B cell (primary cell): ENCODE measurements at places on chromosomes 5 and 9. TPM values are rescaled to one million over a fixed set of nuclear protein-coding genes. Genes with fewer than 3 reads are reported as not detected.
A peak's percentile ranks its signal among the peaks of the same experiment; 100 is the strongest.

Gene PHF2
- total RNA-seq = 28.8 and 29.6 TPM in 2 replicates

- no peak for DNase-seq
Observed at GRCh38 chr9:23784962-23785361, 41.1 kb downstream of the ELAVL2 start.

Gene LHX6
- total RNA-seq = not detected in 2 replicates

DNA sequence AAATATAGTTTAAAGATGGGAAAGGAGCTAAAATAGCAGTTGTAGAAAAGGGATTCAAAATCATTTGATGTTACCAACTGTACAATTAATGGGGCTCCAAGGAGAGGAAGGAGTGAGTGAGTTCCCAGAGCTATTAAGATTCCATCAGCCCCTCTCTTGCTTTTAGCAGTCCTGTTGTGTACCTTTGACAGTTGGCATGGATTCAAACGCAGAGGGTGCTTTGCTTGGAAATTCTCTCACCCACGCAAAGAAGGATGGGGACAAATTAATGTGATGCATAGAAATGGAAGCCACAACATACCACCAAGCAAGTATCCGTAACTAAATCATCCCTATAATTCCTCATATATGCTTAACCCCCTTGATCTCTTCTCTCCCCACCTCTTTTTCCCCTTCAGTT is 461.3 kb downstream of the EBF1 start:
- DNase-seq = no peak

- no peak for DNase-seq
Observed at GRCh38 chr5:181255836-181256578, 4.9 kb downstream of the TRIM52 start.

Gene ANKRD20A1
- total RNA-seq = 1.3 TPM in 1 of 2 replicates, not detected in the other

Gene SLC6A7
- not detected in 2 replicates for total RNA-seq

DNA sequence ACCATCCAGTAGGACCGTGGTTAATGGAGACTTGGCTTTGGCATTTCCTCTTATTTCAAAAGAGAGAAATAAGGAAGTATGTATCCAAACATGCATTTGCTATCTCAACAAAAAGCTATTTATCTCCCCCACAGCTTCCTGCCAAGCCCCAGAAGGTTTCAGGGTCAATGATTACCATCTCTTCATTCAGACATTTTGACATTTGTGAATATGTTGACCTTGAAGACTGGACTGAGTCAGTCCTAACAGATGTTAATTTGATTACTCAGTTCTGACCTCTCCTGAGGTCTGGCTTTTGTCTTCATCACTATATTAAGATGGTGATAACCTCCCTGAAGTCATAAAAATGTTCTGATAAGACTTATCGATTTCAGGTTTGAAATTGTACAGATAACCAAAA is 479.4 kb downstream of the AGTPBP1 start:
- no peak for DNase-seq

DNA sequence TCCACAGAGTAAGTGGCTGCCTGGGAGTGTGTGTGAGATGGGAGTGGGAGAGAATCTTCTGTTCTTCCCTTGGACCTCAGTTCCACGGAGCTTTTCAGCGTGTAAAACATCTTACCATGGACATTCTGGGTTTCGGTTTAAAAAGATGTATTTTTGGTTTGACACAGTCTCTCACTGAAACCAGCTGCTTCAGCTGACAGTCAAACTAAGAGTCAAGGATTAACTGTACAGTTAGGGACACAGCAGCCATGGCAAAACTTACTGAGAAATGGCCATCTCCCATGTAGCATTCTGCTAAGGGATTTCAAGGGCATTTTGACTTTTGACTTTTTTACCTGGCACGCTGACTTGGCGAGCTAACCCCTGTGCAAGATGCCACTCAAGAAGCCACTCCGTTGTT is 93.8 kb upstream of the IL12B start:
- no peak for DNase-seq

GRCh38 chr9:84811072-84811750 is 141.7 kb downstream of the NTRK2 start:
- no peak for DNase-seq

GRCh38 chr5:76821136-76821535 is 2.3 kb downstream of the F2RL1 start:
- no peak for DNase-seq

DNA sequence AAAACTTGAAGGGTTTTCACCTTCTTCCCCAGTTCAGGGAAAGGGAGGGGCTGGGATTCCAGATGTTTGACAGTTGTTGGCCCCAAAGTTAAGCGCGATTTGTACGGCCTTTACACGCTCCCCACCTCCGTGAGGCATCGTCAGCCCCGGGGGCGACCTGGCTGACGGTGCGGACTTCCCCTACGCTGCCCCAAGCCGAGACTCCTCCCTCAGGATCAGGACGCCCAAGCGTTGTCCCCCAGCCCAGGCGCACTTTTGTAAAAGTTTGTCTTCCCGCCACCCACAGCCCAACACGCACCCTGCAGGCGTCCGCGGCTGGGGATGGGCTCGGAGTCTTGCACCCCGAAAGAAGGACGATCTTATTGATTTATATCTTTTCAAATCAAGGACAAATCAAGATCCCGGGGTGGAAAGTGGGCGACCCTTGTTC is 713 bp downstream of the MOB3B start:
- peak; percentile 83 for DNase-seq

Gene HSD17B3
- not detected in 2 replicates for total RNA-seq

GRCh38 chr5:125054146-125054545 is 307.7 kb upstream of the ZNF608 start:
- DNase-seq = no peak

Gene SV2C
- 0.07 TPM in 1 of 2 replicates, not detected in the other for total RNA-seq

Gene CAMSAP1
- 31.0 and 31.6 TPM in 2 replicates for total RNA-seq

Gene PHF24
- not detected in 2 replicates for total RNA-seq

GRCh38 chr5:57683036-57683630 is 200.5 kb upstream of the ACTBL2 start:
- no peak for DNase-seq

Gene SLC36A3
- total RNA-seq = not detected in 2 replicates

Gene TRPM6
- total RNA-seq = not detected in 2 replicates

DNA sequence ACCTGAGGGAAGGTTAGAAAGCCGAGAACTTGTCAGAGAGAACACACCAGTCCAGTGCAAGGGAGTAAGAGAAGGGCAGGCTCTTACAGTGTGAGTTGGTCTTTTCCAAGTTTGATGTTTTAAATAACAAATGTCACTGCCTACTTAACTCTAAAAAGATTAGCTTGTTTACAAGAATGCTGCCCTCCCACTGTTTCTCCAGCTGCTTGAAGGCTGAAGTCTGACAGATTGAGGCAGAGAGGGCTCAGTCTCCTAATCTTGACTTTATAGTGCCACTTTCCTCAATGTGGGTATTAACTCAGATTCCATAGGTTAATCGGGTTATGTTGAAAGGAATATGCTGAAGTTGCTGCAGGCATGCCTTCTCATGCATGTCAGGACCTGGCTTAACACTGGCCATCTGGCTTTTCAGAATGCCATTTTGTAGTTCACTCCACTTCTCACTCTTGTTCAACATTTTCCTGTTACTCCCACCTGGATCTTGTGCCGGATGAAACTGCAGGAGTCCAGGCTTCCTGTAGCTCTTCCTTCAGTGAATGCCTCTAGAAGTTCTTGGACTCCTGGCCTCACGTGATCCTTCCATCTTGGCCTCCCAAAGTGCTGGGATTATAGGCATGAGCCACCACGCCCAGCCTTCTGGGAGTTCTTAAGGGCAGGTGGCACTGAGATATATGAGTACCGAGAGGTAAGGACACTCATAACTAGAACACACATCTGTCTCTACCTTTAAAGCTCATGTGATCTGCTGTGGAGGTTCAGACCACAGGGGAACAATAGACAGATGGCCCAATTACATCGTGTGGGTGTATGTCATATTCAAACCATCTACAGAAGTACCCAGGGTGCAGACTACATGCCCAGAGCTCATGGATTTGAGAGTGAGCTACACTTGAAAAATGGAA is 249.7 kb downstream of the ARHGAP26 start:
- no peak for DNase-seq
